PC-9 (cell line): ENCODE measurements at places on chromosomes 1 and 21. TPM values are rescaled to one million over a fixed set of nuclear protein-coding genes. Genes with fewer than 3 reads are reported as not detected.

DNA sequence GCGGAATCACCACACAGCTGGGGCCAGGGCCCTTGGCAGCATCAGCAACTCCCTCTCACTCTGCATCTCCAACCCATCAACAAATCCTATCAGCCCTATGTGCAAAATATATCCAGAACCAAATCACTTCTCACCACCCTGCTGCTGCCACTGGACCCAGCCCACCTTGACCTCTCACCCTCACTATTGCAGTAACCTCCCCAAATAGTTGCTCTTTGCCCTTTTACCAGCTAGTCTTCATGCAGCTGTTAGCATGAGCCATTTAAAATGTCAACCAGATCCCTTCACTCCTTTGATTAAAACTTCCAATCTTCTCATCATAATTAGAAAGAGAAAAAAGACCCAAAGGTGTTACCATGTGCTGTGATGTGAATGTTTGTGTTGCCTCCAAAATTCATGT is 155.7 kb upstream of the IRF2BP2 start:
- no peak for DNase-seq

GRCh38 chr1:204114606-204115005 is 37.2 kb downstream of the ETNK2 start:
- no peak for DNase-seq

DNA sequence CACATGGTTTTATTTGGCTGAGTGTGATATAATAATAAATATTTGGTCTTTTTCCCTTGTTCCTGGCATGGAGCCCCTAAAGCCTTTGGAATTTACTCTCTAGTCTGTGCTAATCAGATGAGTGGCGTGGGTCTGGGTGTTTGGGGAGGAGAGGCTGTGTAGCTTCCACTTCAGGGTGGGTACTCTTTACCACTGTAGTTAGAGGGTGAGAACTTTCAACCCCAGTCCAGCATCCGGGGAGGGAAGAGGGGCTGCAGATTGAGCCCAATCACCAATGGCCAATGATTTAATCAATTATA is 20.0 kb downstream of the USP25 start:
- DNase-seq, result no peak

- no peak for DNase-seq
These were observed 69.6 kb upstream of the KRTAP19-8 start for GRCh38 chr21:31107871-31108270.

The HHIPL2 gene
- total RNA-seq, result 14.0 and 18.7 TPM in 2 replicates
